ENCODE measurements at places on chromosomes 3 and 15.

DNA sequence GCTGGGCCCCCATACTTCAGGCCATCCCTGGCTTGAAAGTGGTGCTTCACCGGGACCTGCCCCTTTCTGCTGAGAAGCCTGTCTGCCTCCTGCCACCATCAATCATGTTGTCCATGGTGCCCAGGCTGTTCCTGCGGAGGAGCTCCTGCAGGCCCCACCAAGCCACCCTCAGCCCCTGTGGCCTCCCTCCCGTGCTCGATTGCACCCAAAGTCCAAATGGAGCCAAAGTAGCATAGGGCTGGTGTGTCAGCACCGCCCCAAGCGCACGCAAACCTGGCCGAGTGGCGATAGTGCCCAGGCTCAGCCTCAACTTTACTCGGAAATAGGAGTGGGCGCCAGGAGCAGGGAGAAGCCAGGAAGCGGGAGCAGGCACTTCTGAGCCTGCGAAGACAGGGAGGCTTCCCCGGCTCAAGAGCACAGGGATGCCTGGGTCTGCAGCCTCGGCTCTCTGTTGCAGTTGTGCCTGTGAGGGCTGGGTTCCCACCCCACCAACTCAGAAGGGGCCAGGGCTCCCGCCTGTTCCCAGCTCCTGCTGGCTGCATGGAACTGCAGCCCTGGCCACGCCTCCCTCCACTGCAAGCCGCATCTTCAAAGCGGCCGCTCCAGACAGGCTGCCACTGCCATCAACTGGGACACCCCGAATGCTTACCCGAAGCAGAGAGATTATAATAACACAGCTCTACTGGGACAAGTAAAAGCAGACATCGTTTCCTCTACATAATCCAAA lies 203.0 kb downstream of the ARRDC4 start:
- no peak for DNase-seq

DNA sequence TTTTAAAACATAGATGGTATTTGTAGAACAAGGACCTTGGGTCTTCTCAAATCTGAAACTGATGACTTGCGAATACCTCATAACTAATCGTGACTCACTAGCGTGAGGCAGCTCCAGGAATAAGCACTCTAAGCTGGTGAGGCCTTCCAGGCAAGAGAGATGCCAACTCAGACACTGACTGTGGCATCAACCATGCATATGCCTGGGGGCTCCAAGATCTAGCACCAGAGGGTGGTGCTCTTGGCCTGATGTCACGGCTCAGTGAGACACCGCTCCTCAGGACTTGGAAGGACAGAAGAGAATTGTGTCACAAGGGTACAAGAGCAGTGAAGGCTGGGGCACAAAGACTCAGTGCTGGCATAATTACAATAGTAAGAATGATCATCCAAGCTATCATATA lies 125.0 kb upstream of the TRIM42 start:
- DNase-seq, result no peak

- DNase-seq, result peak; percentile 39
Observed at GRCh38 chr3:112333002-112333380, at the start of gene CD200. CD200 (plus strand) TSS chr3:112333156; CDS start chr3:112333213, 57 bp downstream.

DNA sequence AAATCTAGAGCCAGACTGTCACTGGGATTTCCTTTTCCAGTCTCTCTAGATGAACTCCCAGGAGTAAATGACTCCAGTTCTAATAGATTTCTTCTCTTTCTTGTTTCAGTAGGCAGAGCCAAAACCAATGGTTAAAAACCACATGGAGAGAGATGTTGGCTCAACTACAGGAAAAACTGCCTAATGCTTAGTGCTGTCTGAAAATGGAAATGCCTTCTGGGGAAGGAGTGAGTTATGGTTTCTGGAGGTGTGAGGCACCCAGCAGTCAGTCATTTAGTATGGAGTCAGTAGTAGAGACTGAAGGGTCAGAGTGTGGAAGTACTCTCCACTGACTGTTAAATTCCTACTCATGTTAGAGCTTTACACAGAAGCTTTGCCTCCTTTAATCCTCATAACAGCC lies 136.7 kb downstream of the CCNL1 start:
- no peak for DNase-seq

- DNase-seq, result no peak
Observed at GRCh38 chr3:133268726-133269134, 131.1 kb upstream of the BFSP2 start.

- DNase-seq, result no peak
Observed at GRCh38 chr15:89903015-89903857, 9.4 kb upstream of the AP3S2 start.

DNA sequence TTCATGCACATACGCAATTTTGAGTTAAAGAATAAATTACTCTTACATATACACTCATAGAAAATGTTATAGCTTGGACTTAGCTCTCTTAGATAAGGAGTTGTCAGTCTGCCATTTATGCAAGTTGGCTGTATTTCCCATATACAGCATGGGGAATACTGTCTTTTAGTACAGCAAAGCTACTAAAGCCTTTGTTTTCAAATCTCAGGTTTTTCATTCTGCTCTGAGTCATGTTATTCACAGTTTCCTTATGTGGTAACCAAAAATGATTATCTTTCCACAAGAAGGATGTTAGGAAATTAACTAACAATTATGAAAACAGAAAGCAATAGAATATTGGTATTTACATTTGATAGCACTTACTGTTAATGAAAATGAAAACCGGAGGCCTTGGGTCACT lies 4.3 kb upstream of the TIPARP start:
- DNase-seq, result no peak

GRCh38 chr15:48221885-48222284 lies 15.8 kb downstream of the SLC12A1 start:
- DNase-seq, result peak; percentile 7

GRCh38 chr3:64049136-64049535 lies 25.8 kb upstream of the PSMD6 start:
- peak; percentile 76 for DNase-seq

DNA sequence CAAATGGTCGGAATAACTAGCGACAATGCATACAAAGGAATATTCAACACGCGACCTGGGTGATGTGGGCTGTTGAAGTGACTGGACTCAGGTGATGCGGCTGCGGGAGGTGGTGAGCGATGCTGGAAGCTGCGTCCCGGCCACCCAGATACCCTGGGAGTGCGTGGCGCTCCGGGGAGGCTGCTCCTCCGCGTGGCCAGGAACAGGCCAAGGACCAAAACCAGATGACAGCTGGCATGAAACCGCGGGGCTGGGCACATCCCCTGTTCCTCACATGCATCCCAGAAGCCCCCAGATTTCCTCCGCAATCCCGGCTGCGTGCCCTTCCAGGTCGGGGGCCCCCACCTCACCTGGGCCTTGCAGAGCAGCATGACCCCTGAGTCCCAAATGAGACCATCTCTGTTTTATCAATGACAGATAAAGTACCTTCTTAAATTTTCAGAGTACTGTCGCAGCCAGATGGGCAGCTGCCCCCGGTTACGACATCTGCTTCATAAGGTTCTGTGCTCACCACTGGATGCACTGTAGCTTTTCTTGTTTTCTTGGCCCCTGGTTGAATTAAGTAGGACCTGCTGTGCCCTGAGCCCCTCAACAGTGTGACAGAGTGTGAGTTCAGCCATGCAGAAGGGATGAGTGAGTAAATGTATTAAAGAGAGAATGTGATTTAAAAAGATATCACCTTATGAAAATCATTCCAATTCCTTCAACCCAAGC lies 278.2 kb downstream of the GABRG3 start:
- DNase-seq, result no peak

- no peak for DNase-seq
Observed at GRCh38 chr3:30531017-30531570, 75.3 kb upstream of the TGFBR2 start.

GRCh38 chr3:65927576-65927975 lies 111.1 kb downstream of the MAGI1 start:
- DNase-seq, result no peak

DNA sequence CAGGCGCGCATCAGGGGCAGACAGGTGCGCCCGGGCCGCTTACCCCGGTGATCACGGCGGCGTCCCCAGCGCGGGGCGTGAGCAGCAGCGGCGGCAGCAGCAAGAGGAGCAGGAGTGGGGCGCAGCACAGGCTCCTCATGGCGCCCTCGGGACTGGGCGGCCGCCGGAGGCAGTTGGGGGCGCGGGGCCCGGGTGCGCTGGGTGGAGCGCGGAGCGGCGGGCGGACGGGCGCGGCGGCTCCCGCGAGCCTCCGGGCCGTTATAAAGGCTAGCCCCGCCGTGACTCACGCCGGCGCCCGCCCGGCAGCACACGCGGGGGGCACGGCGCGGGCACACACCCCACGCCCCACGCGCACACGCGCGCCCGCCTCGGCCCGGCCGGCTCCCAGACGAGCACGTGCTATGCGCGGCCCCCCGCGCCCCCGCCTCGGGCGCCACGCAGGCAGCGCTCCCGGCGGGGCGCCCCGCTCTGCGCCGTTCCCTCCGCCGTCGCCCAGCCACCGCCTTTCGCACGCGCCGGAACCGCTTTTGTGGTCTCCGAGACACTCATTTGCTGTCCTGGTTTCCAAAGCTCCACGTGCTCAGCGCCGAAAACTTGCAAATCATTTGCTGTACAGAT lies at the start of gene PROK2:
Gene PROK2 (minus strand): TSS at position 235 of the 618 bp plus-strand sequence. CDS start 96 bp downstream, at position 139.
- DNase-seq, result peak; percentile 5

GRCh38 chr3:172591125-172591605 lies 67.9 kb upstream of the TNFSF10 start:
- no peak for DNase-seq

DNA sequence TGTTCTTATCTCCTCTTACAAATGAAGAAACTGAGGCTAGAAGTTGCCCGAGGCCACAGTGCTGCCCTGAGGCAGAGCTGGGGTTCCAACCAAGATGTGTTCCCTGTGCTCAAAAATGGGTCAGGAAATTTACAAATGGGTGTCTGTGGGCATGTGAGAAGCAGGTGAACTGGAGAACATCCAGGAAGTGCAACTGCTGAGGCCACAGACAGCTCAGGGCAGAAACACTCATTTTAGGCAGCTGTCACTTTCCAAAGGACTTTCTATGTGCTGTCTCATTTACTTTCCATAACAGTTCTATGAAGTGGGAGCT lies 47.2 kb upstream of the ATP2B2 start:
- no peak for DNase-seq

- no peak for DNase-seq
Observed at GRCh38 chr3:45572755-45573154, 21.8 kb upstream of the LIMD1 start.

DNA sequence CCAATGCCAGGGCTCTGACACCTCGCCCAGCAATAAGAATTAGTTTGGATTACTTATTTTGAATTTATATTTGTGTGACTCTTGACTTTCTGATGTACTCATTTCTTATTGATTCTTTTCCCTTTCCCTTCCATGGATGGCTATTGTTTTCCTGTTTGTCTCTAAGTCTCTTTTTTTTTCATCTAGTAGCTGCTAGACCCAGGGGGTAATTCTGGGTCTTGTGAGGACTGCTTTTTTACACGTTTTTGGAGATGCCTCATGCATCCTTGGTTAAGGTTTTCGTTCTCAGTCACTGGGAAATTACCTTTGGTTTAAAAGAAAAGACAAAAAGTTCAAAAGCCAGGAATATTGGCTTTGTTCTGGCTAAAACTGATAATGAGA lies 70.2 kb upstream of the STRIT1 start:
- DNase-seq, result no peak

GRCh38 chr15:72387741-72388140 lies 10.4 kb upstream of the TMEM202 start:
- no peak for DNase-seq

- no peak for DNase-seq
Observed at GRCh38 chr3:34646911-34647460, 848.6 kb downstream of the PDCD6IP start.

DNA sequence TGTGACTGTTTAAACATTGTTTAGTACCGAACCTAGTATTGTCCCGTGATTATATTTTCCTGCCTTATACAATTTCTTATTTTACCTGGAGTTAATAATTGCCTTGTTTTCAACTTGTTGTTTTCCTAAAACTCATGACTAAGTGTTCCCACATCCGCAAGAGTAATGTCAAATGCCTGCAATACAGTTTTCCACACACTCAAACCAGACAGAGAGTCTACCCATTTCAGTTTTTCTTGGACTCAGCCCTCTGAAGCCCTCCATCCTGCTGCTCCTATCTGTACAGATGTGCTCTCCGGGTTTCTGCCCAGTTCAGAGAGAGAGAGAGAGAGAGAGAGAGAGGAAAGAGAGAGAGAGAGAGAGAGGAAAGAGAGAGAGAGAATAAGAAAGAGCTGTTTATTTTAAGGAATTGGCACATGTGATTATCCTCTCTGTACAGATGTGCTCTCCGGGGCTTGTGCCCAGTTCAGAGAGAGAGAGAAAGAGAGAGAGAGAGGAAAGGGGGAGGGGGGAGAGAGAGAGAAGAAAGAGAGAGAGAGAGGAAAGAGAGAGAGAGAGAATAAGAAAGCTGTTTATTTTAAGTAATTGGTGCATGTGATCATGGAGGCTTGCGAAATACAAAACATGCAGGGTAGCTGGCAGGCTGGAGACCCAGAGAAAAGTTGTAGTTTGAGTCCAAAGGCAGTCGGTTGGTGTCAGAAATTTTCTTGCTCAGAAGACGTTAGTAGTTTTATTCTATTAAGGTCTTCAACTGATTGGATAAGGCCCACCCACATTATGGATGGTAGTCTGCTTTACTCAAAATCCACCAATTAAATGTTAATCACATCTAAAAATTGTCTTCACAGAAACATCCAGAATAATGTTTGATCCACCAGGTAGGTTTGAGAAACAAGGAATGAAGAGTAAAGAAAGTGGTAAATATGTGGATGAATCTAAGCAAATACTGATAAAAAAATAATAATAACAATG lies 104.1 kb upstream of the GOLGA8J start:
- DNase-seq, result no peak
